ENCODE measurements at places on chromosomes 12 and 14. TPM values are rescaled to one million over a fixed set of nuclear protein-coding genes. Genes with fewer than 3 reads are reported as not detected.

Gene IRAK3
- 2.0 TPM for total RNA-seq

Gene KRT5
- total RNA-seq, result 0.22 TPM

Gene TMEM179
- 0.25 TPM for total RNA-seq

Gene PKP2
- 0.12 TPM for total RNA-seq

Gene BDKRB2
- total RNA-seq, result 74.1 TPM

Gene DPF3
- 3.1 TPM for total RNA-seq

Gene RNF212B
- not detected for total RNA-seq

Gene LRFN5
- 25.5 TPM for total RNA-seq

Gene PIANP
- total RNA-seq, result under 0.01 TPM

Gene C14orf39
- total RNA-seq, result not detected

Gene RD3L
- total RNA-seq, result not detected

Gene TPPP2
- not detected for total RNA-seq

Gene COL2A1
- not detected for total RNA-seq

Gene A2ML1
- not detected for total RNA-seq

Measured in uterine smooth muscle cell (primary cell).